ENCODE measurements at places on chromosomes 2 and 18.

- DNase-seq = peak; percentile 27
These were observed 35.9 kb downstream of the SPRED2 start for GRCh38 chr2:65396348-65397026.

DNA sequence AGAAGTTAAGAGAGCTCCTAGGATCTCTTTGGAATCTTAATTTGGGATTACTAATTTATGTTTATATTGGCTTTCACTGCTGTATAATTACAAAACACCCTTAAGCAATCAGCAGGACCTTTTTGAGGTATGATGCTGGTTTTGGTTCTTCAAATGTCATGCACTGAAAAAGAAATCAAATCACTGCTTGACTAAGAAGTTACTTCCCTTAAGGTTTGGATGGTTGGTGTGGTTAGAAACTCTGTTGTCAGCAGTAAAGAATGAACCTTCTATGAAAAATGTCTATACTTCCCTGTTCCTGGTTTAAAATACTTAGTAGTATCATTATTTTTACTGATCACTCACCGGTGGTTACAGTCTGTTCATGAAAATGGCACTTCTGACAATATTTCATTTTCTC is 5.5 kb downstream of the COLEC12 start:
- no peak for DNase-seq

DNA sequence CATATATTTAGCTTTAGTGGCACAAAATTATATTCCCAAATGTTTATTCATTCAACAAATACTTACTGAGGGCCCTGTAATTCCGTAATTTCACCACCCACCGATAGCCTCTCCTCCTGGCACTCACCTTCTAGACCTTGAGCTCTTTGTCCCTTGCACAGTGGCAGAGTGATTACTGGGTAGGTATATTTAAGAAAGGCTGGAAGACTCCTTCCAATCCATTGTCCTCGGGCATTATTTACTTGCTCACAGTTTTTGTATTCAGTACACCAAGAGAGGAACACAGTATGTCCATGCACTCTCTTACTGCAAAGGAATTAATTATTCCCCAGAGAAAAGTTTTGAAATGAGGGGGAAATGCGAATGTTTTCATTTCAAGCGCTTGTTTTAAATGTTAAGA is 1.1 kb upstream of the CDCA7 start:
- no peak for DNase-seq

DNA sequence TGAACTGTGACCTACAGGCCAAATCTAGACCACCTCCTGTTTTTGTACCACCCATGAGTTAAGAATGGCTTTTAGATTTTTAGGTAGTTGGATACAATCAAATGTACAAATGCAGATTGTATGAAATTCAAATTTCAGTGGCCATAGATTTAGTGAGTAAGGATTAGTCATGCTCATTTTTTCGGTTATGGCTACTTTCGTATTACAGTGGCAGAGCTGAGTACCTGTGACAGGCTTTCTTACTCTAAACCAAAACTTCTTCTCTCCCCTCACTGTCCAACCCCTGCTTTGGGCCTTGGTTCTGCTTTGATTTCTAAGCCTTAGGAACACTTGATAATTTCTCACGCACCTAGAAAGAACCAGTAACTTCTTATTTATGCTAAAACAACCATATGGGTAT is 82.1 kb downstream of the CDC42EP3 start:
- DNase-seq = peak; percentile 43

DNA sequence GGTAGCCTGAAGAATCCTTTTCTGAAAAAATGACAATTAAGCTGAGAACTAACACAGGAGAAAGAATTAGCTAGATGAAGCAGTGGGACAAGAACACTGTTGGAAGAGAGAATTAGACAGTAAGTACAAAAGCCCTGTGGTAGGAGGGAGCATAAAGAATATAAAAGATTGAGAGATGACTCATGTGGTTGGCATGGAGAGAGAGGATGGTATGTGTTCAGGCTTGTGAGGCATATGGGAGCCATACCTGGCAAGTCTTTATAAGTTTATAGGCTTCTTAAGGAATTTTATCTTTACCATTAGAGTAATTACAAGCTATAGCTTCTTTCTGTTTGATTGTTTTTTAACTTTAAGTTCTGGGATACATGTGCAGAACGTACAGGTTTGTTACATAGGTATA is 325.0 kb downstream of the ARL6IP6 start:
- no peak for DNase-seq

All from amniotic epithelial cell (primary cell).